Activated T-helper 9 cell treated with anti-CD3 and anti-CD28 coated beads, Interleukin-2, amount 50 U/mL, for 16 hours (primary cell): ENCODE measurements at places on chromosomes 7 and 10.

GRCh38 chr7:123190109-123190831 is 9.5 kb downstream of the SLC13A1 start:
- no peak for DNase-seq

GRCh38 chr10:133102415-133103095 is 14.8 kb downstream of the ADGRA1 start:
- no peak for DNase-seq

GRCh38 chr7:137953043-137953664 is 48.7 kb downstream of the CREB3L2 start:
- no peak for DNase-seq

- no peak for DNase-seq
These were observed 610.5 kb downstream of the KCNMA1 start for GRCh38 chr10:77027141-77027540.

- no peak for DNase-seq
These were observed 242.5 kb upstream of the TMEM229A start for GRCh38 chr7:124275411-124275810.

- no peak for DNase-seq
These were observed 55.7 kb upstream of the ZRANB1 start for GRCh38 chr10:124886195-124886594.

- DNase-seq, result no peak
These were observed 75.5 kb upstream of the CAPZA2 start for GRCh38 chr7:116786791-116787443.

GRCh38 chr10:15642095-15642494 is 77.6 kb downstream of the ITGA8 start:
- DNase-seq, result no peak

DNA sequence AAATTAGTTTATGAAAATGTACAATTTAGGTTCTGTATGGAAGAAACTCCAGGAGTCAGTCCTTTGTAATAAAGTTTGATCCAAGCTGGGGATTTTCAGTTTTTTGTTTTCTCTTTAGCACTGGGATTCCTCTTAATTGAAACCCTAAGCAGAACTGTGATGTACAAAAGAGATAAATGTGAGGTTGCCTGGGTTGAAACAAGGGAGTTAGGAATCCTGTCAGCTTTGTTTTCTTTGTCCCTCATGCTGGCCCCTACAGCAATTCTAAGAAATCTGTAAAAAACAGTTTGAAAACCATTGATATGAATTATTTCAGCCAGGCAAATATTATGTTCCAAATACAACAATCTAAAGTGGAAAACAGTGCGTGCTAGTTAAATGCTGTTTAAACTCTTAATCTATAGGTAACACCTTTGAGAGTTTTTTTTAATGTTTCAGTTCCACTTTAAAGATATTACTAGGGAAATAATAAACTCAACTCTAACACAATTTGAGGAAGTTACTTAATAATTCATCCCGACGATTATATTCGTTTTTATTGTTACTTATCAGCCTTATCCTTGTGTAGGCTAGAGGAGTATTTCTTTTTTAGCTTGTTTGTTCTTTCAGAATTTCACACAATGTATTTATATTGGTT is 65.3 kb downstream of the SGCE start:
- no peak for DNase-seq
